ENCODE measurements at places on chromosomes 12 and 14.

GRCh38 chr14:22332686-22333421 is 256.2 kb downstream of the DAD1 start:
- no peak for DNase-seq

DNA sequence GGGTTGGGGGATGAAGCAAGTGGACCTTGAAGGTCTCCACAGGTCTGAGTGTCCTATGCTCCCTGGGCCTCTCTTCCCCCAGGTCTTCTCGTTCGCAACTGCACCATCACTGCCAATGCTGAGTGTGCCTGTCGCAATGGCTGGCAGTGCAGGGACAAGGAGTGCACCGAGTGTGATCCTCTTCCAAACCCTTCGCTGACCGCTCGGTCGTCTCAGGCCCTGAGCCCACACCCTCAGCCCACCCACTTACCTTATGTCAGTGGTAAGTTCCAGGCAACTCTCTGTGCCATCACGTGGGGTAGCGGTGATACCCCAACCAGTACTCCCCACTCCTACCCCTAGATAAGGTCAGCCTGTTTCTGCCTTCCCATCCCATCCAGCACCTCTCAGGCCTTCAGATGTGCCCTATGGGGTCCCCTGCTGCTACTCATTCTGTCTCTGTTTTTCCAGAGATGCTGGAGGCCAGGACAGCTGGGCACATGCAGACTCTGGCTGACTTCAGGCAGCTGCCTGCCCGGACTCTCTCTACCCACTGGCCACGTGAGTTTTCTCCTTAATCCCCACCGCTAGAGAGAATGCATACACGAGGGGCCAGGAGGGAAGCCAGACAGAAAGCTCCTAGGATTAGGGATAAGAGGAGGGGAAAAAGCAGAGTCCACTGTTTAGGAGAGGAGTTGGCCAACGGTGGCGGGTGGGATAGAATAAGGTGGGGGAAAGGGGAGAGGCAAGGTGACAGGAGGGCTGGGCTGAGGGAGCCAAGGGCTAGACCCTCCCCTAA is 1.6 kb upstream of the TAPBPL start:
- no peak for DNase-seq

DNA sequence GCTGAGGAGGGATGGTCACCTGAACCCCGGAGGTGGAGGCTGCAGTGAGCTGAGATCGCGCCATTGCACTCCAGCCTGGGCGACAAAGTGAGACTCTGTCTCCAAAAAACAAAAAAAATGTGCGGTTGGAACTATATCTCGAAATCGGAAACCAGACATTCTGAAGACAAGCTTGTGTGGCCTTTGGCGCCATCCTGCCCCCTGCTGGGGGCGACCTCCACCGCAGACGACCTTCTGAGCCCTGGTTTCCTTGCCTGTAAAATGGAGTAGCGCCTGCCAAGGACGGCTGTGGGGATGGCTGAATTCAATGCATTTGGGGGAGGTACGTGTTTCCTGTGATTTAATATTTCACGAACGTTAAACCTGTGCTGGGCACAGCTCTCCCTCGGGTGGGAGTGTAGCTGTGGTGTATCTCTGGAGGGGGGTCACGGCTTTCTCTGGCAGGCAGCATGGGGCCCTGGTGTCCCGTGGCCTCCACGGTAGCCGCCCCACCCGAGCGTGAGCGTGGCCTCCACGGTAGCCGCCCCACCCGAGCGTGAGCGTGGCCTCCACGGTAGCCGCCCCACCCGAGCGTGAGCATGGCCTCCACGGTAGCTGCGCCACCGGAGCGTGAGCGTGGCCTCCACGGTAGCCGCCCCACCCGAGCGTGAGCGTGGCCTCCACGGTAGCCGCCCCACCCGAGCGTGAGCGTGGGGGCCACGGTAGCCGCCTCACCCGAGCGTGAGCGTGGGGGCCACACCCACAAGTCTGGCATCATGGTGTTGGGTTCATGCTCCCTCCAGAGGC is 55.3 kb downstream of the LRCOL1 start:
- no peak for DNase-seq

- DNase-seq, result no peak
Observed at GRCh38 chr14:57657487-57657886, 163.8 kb upstream of the CCDC198 start.

DNA sequence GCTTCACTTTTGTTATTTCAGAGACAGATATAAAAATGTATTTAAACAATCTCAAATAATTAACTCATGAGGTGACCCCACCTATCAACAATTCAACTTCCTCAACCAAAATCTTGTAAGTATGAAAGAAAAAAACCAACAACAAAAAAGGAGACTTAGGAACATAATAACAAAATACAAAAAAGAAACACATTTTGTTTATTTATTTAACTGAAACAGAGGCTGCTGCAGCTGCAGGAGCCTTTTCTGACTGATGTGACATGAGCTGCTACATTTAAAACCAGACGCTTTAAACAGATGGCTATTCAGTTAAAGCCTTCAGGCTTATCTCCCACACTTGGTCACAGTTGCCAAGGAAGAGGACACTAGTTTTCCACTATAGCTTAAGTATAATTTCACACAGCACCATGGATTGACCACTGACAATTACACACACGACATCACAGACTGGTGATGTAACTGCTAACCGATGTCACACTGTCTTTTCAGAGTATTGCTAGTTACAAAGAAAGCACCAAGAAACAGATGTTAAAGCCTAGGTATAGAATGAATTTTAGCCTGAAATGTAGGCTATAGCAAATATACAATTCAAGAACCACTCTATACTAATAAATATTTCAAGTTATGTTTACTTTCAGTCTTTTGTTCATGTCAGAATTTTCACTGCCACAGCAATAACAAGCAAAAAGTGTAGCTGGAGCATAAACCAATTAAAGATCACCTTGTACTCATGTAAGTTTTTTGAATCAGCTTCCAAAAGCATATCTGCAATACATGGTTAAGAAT is 113.0 kb downstream of the MED13L start:
- no peak for DNase-seq

DNA sequence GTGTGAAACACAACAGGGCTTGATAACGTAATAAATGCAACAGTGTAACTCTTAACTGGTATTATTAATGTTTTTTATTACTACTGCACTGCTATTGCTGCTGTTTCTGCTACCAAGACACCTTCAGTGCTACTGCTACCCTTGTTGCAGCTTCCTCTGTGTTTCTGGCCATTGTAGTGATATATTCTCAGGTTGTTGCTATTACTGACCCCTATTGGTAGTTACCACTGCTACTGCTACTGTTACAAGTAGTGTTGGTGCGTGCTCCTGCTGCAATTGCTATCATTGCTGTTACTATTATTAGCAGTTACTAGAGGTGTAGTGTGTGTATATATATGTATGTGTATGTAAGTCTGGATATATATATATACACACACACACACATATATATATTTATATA is 87.2 kb upstream of the PTPRB start:
- DNase-seq, result no peak

- no peak for DNase-seq
Observed at GRCh38 chr14:34361504-34362011, 100.5 kb downstream of the SPTSSA start.

GRCh38 chr14:99041141-99041819 is 230.7 kb downstream of the BCL11B start:
- DNase-seq, result no peak

- no peak for DNase-seq
Observed at GRCh38 chr14:95396221-95396620, 76.5 kb upstream of the CLMN start.

Measured in activated effector memory CD4-positive, alpha-beta T cell treated with Interleukin-2 at 50 U/mL for 16 hours (primary cell).